ENCODE measurements at places on chromosomes 13 and 19.

GRCh38 chr13:109803825-109804224, 17.4 kb upstream of the IRS2 start:
- DNase-seq: no peak

DNA sequence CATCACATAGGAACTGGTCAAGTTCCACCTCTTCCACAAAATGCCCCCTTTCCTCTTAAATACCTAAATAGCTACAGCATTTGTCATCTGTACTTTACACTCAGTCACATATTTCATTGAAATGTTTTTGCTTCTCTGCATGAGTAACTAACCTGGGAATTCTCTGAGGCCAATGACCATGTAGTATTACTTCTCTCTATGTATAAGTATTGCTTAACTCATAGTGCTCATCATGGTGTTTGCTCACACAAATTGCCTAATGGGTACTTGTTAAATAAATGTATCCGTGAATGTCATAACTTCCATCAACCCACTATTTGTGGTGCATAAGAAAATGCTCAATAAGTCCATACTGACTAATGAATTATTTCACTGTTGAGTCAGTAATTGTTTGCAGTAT, 115.5 kb downstream of the FGF14 start:
- no peak for DNase-seq

DNA sequence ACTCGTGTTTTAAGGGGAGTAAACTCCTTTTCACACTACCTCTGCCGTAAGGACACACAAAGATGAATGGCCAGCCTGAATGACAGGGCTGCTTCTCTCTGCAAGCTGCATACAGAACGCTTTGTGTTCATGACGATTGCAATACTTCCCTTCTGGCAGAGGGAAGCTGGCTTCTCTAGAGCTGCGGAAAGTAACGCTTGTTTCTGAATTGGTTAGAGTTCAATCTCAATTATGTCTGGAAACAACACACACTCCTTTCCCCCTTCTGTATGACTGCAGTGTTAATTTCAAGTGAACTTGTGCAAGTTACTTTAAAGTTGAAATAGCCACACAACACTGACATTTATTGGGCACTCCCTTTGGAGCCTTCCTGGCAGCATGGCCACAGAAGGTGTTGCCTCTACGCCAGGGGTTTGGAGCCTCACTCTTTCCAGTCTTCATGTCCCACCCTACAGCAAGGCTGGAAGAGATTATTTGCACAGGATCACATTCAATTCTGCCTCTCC, 242.6 kb downstream of the NDFIP2 start:
- no peak for DNase-seq

- DNase-seq: no peak
These were observed 16.4 kb upstream of the ALOX5AP start for GRCh38 chr13:30718661-30719524.

GRCh38 chr13:23349161-23349897, 84.2 kb downstream of the SACS start:
- no peak for DNase-seq

GRCh38 chr13:30107521-30108136, 199.7 kb downstream of the KATNAL1 start:
- DNase-seq: no peak

DNA sequence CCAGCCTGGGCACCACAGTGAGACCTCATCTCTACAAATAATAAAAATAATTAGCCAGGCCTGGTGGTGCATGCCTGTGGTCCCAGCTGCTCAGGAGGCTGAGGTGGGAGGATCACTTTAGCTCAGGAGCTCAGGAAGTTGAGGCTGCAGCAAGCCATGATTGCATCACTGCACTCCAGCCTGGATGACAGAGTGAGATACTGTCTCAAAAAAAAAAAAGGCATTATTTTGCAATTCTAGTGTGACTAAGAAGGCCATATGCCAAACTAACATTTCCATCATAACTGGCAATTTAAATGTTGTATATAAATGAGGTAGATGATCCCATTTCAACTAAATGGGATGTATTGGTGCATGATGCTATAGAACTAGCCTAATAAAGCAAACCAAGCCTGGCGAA, 632.8 kb upstream of the KLF12 start:
- no peak for DNase-seq

DNA sequence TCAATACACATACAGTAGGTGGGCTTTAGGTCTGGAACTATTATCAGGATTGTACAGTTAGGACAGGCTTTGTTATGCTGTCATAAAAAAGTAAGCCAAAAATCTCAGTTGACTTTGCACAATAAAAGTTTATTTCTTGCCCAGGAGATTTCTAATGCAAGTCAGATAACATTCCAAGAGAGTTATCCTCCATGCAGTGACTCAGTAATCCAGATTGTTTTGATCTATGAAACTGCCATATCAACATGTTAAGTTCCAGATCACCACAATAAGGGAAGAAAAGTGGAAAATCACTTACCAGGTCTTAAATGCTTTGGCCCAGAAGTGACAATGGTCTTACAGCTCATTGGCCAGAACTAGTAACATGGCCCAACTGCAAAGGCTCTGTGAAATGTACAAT, 636.2 kb upstream of the KLF12 start:
- no peak for DNase-seq

DNA sequence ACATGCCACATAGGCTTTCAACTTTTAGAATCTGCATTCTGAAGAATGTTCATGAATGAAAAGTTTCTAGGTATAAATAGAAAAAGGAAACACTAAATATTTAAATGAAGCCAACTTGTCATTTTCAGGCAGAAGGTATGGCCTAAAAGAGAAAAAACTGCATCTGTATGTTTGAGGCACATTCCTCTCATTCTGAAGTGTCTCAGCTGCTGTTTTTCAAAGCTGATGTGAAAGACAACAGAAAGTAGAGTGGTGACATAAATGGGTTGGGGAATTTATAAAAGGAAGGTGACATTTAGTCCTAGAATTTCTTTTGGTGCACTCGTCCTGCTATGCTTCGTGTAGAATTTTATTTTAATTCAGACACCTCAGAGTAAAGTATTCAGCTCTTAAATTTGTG, 539.6 kb upstream of the SLITRK5 start:
- DNase-seq: no peak

GRCh38 chr13:28631801-28632200, 27.1 kb upstream of the POMP start:
- no peak for DNase-seq

DNA sequence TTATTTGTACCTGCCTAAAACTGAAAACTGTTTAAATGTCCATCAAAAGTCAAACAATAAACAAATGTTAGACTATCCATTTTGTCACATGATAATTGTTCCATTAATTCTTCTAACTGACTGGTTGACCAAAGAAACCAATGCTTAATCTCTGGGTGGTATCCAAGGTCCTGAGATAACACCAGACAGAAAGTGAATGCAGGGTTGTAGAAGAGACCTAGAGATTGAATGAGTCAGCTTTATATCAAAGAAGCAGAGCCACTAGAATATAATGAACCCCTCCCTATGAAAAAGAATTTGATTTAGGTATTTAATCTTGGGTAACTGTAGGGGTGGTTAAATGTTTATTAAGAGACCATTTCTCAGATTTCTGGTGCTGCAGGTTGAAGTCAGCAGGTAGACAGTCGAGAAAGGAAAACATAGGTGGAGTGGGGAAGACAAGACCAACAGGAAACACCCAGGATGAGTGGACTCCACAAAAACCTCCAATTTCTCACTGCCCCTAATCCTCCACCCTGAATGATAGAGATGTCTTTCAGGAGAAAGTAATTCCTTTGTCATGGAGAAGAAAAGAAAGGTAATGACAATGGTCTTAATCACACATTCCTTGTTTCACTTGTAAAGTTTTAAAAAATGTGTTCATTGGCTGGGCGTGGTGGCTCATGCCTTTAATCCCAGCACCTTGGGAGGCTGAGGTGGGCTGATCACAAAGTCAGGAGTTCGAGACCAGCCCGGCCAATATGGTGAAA, 536.4 kb downstream of the IRS2 start:
- no peak for DNase-seq

- DNase-seq: no peak
These were observed 135.0 kb downstream of the TM9SF2 start for GRCh38 chr13:99636306-99636705.

DNA sequence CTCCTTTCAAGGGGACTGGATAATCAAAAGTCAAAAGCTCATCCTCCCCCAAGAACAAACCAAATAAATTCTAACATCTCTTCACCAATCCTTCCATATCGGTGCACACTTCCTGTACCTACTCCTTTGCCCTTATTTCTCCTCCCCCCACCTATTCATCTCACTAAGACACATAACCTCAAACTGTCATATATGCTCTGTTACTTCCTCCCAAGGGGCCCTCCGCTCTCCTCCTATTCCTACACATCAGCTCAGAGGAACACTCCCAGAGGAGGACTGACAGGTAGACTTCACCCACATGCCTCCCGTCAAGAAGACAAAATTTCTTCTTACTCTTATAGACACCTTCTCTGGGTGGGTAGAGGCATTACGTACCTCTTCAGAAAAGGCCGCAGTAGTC, 48.1 kb downstream of the ZNF93 start:
- no peak for DNase-seq

DNA sequence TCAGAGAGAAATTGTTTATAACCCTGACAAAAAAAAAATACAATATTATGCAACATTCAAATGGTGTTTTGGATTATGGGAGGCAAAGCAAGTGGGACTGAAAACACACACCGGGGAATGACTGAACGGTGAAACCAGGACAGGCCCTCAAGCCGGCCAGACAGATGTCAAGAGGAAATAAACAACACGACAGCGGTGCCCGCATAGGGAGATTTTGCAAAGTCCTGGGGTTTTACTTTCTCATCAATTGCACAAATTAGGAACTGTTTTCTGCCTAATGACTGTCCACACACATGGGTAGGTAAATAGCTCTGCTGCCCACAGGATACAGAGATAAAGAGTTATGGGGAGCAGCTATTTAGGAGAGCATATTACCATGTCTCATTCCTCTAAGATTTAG, 134.5 kb downstream of the IRS2 start:
- DNase-seq: no peak

- no peak for DNase-seq
These were observed 1.8 kb upstream of the RUBCNL start for GRCh38 chr13:46388846-46389245.

DNA sequence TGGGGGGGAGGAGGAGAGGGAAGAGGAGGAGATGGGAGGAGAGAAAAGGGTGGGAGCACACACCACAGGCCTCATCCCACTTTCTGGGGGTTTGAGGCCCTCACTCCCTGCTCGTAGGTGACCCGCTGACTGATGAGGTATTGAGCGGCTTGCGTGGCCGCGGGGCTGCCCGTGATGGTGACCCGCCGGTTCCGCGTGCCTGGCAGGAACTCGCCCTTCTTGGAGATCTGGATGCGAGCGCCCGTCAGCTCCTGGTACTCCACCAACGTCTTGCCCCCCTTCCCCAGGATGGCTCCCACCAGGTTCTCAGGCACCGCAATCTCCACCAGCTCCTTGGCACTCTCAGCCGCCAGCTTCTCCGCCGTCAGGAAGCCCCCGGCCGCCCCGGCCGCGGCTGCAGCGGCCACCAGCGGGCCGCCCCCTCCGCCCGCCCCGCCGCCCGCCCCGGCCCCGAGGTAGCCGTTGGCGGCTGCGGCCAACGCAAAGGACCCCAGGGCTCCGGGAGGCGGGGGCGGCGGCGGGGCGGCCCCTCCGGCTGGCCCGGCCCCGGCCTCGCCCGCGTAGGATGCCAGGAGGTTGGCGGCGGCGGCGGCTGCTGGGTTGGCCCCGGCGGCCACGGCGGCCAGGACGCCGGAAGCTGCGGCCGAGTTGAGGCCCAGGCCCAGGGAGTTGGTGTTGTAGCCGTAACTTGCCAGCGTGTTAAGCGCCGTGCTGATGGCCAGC, 25.4 kb upstream of the NANOS2 start:
- DNase-seq: no peak

DNA sequence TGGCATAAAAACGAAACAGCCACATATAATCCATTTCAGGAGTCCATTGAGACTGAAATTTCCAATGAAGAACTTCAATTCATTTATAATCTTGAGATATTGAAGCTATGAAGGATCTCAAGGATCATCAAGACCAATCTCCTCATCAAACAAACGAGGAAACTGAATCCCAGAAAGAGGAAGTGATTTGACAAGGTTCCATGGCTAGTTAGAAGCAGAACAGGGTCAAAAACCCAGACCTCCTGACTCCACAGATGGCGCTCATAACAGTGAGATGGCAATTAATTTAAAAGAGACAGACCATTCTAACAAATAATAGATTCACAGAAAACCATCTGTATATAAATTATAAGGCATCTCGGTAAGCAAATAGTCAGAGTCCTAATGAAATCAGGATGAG, 229.7 kb downstream of the KCTD12 start:
- DNase-seq: no peak

GRCh38 chr19:15195371-15196334, 5.1 kb downstream of the NOTCH3 start:
- peak; percentile 83 for DNase-seq

DNA sequence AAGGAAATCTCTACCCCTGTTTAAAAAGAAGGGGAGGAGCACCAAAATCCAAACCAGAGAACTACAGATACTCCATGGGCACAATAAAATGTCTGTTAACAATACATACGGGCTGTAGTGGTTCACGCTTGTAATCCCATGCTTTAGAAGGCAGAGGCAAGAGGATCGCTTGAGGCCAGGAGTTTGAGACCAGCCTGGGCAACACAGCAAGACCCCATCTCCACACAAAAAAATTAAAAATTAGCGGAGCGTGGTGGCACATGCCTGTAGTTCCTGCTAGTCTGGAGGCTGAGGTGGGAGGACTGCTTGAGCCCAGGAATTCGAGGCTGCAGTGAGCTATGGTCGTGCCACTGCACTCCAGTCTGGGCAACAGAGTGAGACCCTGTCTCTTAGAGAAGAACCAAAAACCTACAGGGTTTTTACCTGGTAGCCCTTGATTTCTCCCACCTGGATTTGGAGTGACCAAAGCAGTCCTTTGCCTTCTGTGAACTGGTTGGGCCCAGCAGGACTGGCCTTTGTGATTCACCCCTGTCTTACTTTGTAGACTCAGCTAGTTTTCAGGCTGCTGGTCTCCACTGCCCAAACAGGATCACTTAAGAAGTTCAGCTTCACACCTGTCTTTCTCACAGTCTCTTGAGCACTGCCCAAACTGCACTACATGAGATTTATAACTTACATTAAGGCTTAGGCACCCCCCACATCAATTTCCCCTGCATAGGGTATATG, 38.7 kb upstream of the FLT1 start:
- no peak for DNase-seq

DNA sequence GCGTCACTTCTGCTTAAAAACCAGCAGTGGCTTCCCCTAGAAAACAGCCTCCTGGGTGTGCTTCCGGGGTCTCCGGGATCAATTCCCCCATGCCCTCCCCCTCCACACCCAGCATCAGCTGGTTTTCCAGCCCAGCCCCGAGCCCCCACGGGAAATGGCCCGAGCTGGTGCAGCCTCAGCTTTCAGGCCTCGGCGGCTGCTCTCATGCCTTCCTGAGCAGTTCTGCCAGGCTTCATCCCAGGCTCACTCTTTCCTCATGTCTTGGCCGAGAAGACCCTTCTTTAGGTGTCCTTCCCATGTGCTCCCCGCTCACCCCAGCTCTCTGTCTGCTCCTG, 103.1 kb upstream of the RNF113B start:
- no peak for DNase-seq

- DNase-seq: no peak
These were observed 3.4 kb downstream of the PEAK3 start for GRCh38 chr19:2278459-2279158.

Measured in mesothelial cell of epicardium (in vitro differentiated cells).